AG10803 (cell line): ENCODE measurements at places on chromosomes 16 and 17.

GRCh38 chr17:31393749-31394146, 2.3 kb downstream of the RAB11FIP4 start:
- no peak for DNase-seq

DNA sequence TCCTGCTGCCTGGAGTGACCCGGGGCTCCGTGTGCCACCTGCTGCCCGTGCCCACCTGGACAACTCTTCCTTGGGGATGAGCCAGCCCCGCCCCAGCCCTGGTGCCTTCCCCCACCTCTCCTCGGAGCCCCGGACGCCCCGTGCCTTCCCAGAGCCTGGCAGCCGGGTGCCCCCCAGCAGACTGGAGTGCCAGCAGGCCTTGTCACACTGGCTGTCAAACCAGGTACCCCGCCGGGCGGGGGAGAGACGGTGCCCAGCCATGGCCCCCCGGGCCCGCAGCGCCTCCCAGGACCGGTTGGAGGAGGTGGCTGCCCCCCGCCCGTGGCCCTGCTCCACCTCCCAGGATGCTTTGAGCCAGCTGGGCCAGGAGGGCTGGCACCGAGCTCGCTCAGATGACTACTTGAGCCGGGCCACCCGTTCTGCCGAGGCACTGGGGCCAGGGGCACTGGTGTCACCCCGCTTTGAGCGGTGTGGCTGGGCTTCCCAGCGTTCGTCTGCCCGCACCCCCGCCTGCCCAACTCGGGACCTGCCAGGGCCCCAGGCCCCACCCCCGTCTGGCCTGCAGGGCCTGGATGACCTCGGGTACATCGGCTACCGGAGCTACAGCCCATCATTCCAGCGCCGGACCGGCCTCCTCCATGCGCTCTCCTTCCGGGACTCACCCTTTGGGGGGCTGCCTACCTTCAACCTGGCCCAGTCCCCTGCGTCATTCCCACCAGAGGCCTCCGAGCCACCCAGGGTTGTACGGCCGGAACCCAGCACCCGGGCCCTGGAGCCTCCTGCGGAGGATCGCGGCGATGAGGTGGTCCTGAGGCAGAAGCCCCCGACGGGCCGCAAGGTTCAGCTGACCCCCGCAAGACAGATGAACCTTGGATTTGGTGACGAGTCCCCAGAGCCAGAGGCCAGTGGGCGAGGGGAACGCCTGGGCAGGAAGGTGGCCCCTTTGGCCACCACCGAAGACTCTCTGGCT, 38.4 kb downstream of the ARHGAP23 start:
- no peak for DNase-seq

- no peak for DNase-seq
Measured at GRCh38 chr16:30838876-30839471, 52.0 kb upstream of the ZNF629 start.

GRCh38 chr16:1637526-1637925, 25.4 kb downstream of the CRAMP1 start:
- no peak for DNase-seq

DNA sequence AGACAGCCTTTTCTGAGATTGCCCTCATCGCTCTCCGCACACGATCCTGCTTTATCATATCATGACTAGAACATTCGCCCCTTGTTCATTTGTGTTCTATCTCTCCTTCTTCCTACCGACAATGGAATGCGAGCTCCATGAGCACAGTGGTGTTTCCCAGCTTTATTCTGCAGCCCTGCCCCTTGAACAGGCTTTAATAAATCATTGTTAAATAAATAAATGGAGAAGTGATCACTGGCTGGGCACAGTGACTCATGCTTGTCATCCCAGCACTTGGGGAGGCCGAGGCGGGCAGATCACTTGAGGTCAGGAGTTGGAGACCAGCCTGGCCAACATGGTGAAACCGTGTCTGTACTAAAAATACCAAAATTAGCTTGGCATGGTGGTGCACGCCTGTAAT, 1063.3 kb upstream of the EEF2KMT start:
- no peak for DNase-seq

DNA sequence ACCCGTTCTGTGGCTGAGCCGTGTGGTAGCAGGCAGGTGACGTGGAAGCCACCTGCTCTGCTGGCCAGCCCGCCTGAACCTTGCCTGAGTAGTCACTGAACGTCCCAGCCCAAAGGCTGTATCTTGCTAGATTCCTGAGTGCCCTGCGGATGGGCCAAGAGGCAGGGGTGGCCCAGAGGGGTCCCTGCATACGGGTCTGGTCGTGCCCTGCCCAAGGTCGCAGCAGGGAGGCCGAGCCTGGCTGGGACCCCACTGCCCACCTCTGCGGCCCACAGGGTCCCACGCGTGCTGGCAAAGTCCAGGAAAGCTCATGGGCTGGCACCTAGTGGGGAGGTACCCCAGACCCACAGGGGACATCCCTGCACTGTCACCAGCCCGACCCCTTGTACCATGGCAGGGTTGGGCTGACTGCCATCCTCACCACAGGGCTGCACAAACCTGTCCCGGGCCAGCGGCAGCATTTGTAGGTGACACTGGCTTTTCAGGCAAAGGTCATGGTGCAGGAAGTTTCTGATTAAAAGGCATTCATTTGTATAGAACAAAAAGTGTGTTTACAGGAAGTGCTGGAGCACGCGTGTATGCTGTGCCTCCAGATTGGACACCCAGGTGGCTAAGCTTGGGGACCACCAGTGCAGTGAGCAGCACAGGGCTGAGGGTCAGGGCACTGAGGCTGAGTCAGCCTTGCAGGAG, 45.1 kb upstream of the ZC3H18 start:
- no peak for DNase-seq

DNA sequence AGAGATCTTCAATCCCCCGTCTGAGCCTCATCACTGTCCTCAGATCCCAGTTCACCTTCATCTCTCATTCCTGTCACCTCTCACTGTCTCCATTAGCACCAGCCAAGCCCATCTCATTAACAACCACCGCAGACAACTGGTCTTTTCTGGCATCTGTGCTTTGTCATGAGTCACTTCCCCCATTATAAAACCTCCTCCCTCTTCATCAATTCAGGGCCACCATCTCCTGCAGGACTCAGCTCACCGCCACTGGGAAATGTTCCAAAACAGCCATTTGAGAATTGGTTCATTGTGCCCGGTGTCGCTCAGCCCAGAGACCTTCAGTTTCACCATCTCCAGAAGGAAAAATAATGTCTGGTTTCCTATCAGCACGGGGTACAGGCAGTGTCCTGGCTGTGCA, 56.9 kb upstream of the TEKT3 start:
- DNase-seq, result peak; percentile 76

- DNase-seq, result no peak
Measured at GRCh38 chr17:50596191-50597037, 35.9 kb downstream of the CACNA1G start.

DNA sequence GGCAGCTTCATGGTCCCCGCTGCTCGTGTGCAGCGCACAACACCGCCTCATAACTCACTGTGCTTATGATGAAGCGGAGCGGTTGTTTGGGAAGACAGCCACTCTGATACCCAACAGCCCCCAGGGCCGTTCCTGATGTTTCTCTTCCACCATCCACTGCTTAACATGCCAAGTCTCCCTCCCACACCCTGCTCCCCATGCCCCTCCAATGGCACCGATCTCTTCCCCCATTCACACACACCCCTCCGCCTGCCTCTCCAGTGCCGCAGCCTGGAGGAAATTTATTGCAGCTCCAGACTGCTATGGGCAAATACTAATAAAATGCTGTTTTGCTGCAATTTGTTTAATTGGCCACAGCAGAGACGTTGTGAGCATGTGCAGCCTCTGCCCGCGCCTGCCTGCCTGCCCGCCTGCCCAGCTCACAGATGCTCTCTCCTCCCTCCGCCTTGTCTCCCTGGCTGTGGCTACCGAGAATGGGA, 80.3 kb upstream of the LHX1 start:
- DNase-seq, result no peak

DNA sequence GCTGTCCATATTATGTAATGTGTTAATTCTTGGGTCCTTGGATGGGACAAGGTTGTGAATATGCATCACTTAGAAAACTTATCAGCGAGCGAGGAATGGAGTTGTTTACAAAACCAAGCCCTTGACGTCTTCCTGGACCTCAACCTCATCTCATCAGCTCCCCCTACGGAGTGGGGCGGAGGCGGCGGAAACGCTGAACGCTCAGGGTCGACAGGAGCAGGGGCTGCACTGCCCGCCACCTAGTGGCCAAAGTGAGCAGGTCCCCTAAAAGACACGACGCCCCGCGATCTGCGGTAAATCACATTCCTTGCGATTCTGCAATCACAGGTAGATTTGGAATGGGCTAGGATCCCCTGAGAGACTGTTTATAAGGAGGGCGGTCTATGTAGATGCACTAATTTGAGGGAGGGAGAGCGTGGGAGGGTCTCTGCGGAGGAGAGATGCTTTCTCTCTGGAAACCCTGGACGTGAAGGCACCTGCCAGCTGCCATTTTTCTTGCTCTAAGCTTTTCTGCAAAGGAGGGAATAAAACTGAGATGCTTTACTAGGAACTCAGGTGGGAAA, 5.4 kb upstream of the ICAM2 start:
- peak; percentile 61 for DNase-seq

GRCh38 chr17:38800237-38800760, 943 bp upstream of the PIP4K2B start:
- DNase-seq, result no peak

GRCh38 chr17:78884876-78885667, 17.9 kb downstream of the CEP295NL start:
- DNase-seq, result no peak

DNA sequence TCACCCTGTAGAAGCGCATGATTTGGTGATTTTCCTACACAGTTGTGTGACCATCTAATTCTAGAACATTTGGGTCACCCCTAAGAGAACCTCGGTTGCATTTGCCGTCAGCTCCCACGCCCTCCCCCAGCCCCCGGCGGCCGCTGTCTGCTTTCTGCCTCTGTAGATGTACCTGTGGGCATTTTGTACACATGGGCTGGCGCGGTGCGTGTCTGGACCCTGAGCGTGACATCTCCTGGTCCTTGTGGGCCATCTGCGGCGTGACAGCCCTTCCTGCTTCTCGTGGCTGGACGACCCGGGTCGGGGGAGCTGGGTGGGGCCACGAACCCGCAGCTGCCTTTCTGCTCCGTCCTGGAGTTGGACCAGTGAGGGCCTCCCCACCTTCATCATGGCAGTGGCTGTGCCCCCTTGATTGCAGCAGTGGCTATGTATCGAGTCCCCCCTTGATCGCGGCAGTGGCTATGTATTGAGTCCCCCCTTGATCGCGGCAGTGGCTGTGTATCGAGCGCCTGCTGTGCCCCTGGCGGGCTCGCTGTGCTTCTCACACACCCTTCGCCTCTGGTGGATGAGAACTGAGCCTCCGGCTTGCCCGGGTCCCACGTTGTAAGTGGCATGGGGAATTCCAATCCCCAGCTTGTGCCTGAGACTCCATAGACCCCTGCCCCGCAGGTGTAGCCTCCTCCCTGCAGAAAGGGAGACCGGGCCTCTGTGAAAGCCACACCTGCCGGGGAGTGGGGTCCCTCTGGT, 24.1 kb downstream of the GSE1 start:
- DNase-seq, result no peak

- no peak for DNase-seq
Measured at GRCh38 chr16:84466692-84467091, 37.8 kb downstream of the MEAK7 start.

- DNase-seq, result peak; percentile 5
Measured at GRCh38 chr16:9225527-9226316, 134.3 kb downstream of the HAPSTR1 start.

DNA sequence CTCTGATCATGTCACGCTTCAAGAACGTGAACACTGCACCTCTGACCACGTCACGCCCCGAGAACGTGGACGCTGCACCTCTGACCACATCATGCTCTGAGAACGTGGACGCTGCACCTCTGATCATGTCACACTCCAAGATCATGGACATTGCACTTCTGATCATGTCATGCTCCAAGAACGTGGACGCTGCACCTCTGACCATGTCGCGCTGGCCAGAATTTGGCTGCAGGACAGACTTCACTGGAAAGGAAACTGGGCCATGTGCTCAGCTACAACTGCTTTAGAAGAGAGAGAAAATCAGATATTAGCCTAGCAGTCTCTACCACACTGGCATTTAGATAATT, 182.7 kb downstream of the RPTOR start:
- no peak for DNase-seq

DNA sequence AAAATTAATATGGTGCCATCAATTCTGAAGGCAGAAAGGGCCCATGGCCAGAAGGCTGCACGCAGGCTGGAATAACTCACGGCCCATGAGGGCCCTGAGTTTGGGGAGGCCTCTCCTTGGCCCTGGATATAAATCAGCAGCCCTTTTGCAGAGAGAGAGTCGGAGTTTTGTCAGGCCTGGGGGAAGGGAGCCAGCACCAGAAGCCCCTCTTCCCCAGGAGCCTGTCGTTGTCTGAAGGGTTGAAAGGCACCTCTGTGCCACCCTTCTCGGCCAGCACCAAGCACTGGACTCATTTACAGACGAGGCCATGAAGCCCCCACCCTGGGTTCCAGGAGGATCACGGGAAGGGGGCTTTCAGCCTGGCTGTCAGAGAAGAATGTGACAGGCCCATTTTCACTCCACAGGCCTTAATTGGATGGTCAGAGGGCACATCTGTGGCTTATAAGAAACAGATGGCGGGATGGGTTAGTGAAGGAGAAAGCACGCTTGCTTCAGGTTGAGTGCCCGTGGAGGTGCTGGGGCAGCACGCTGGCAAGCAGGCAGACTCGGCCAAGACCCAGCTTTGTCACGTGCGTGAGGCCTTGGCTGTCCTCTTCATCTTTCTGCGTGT, 140.6 kb downstream of the CLEC16A start:
- peak; percentile 62 for DNase-seq

DNA sequence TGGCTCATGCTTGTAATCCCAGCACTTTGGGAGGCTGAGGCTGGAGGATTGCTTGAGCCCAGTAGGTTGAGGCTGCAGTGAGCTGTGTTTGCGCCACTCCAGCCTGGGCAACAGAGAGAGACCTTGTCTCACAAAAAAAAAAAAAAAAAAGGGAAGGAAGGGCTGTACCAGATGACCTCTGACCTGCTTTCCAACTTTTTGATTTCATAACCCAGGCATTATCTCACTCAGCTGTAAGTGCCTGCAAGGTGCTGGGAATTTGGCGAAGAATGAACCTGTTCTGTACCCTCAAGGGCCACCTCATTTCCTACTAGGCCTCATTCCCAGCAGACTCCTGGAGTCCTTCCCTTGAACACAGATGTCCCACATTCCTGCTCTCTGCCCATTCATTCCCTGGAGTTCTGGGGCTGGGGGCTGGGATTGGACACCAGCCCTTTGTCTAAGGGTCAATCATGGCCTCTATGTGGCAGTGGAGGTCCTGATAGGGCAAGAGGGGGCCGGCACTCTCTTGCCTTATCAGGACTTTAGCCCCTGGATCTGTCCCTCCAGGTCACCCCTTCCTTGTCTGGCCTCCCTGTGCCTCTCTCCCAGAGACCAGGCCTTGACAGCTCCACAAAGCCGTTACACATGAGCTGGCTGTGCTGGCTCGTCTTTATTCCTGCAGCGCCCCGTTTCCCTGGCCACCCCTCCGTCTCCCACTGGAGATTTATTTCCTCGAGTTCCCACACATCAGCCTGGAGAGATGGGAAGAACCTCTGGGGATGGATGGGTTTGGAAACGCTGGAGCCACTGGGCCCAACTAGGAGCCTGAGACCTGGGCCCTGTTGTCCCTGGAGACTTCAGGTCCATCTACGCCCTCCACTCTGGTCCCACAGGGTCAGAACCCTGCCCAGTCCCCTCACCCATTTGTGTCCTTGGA, 821 bp upstream of the GFAP start:
- DNase-seq, result peak; percentile 55

GRCh38 chr16:60246086-60246485, 1512.0 kb upstream of the GOT2 start:
- DNase-seq, result no peak
